ENCODE measurements at places on chromosomes 11 and 22.

DNA sequence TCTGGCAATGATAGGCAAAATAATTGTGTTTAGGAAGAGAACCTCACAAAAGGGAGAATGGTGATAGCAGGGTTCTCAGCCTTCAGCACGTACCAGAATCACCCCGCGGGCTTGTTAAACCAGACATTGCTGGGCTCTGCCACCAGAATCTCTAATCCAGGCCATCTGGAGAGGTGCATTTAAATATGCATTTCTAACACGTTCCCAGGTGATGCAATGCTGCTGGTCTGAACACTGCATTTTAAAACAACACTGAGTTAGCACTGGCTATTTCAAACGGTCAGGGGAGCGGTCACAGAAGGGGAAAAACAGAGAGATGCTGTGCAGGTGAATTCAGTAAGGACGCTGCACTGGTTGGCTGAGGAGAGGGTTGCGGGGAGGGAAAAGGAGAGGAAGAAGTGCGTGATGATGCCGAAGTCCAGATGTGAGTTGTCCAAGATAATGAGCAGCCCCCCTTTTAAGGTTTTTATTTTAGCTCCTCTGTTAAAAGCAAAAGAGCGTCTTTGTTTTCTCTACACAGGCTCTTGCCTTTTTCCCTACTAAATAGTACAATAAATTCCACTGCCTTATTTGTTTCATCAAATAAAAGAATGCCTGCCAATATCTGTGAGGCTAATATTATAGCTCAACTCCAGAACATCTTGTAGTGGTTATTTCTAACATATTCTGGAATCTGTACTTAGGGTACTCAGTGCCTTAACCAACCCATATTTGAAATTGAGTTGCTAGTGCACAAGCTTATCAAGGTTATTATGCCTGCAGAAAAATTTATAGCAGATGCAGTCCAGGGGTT is 109.6 kb upstream of the POU2AF2 start:
- DNase-seq = no peak

DNA sequence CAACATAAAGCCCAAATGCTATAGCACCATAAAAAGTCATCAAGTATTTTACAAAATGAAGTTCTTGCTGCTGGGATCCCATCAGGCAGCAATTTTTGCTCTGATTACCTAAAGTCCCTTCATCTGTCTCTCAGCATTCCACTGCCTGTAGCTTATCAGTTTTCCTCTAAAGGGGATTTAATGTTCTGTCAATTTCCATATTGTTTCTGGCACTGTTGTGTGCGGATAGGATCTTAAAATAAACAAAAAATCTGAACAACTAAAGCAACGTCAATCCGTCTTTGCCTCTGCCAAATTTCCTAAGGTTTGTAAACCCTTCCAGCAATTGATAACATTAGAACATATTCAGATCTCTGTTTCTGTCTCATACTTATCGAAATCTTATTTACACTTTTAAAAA is 1126.3 kb upstream of the RAG2 start:
- no peak for DNase-seq

- peak; percentile 89 for DNase-seq
Measured at GRCh38 chr11:72471005-72471898, 36.9 kb upstream of the CLPB start.

DNA sequence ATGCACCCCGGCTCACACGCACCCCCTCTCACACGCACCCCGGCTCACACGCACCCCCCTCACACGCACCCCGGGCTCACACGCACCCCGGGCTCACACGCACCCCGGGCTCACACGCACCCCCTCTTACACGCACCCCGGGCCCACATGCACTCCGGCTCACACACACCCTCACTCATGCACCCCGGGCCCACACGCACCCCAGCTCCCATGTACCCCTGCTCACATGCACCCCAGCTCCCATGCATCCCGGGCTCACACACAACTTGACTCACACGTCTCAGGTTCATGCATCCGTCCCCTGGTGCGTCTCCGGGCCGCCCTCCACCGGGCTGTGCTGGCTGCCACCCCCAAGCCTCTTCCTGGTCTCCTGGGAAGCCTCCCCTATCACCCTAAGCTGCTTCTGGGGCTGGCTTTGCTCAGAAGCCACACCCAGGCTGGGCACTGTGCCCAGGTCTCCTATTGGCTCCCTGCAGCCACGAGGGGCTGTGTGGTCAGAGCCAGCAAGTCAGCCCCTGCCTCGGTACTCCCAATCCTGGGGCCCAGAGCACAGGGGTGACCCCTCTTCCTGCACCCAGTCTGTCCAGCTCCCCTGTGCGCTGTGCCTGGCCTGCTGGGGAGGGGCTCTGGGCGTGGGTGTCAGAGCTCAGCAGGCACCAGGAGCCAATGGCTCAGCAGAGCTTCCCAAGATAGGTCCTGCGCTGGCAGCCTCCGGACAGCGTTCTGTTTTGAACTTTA is 16.9 kb downstream of the TSPAN4 start:
- peak; percentile 52 for DNase-seq

GRCh38 chr11:68461575-68461917 is 994 bp downstream of the PPP6R3 start:
- no peak for DNase-seq

All from HT-29 (cell line).